ENCODE measurements at places on chromosomes 16 and 17.

GRCh38 chr16:88692861-88693260 is 6.6 kb upstream of the SNAI3 start:
- no peak for DNase-seq

DNA sequence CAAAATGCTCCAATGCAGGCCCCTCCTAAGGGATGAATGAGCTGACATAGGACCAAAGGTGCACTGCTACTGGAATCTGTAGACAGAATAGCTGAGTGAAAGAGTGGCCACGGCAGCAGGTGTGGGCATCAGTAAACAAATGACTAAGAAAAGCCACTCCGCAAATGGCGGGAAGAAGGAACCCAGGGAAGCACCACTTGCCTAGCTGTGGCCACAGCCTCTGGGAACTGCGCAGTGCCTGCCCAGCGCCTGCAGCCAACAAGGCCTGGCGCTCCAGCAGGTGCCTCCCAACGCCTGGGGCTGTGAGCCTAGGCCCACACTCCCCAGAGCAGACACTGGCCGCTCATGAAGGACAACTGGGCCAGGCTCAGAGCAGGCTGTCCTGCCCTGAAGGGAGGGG is 11.8 kb downstream of the PEMT start:
- DNase-seq, result no peak

DNA sequence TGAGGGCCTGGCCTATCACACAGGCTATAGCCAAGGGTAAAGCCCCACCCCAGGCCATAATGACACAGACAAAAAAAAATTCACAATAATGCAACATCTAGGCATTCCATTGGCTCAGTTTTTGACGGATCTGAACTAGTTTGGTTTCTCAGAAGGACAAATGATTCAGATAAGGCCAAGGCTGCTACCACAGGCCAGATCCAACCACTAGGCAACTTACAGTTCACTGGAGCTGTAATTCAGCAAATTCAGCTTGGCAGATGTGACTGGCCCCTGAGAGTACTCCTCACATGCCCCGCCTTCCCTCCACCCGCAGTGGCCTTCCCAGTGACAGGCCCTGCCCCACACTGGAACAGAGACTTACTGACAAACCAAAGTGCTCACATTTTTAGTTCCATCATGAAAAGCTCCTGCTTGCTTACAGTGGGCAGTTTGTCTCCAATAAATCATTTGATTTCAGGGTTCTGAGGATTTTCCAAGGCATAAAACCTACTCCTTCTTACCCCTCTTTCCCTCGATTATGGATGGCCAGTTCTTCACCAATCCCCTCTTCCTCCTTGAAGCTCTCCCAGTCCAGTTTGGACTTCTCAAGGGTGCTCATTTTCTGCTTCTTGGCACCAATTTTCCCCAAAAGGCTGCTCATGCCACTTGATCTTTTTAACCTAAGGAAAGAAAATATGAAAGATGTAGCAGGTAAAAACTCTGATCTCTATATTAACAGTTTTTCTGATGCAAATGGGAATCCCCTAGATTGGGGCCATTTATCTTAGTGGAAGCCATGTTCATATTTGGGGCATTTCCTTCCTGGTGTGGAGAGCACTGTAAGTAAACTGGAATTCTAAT is 53.3 kb upstream of the BCAR1 start:
- no peak for DNase-seq

DNA sequence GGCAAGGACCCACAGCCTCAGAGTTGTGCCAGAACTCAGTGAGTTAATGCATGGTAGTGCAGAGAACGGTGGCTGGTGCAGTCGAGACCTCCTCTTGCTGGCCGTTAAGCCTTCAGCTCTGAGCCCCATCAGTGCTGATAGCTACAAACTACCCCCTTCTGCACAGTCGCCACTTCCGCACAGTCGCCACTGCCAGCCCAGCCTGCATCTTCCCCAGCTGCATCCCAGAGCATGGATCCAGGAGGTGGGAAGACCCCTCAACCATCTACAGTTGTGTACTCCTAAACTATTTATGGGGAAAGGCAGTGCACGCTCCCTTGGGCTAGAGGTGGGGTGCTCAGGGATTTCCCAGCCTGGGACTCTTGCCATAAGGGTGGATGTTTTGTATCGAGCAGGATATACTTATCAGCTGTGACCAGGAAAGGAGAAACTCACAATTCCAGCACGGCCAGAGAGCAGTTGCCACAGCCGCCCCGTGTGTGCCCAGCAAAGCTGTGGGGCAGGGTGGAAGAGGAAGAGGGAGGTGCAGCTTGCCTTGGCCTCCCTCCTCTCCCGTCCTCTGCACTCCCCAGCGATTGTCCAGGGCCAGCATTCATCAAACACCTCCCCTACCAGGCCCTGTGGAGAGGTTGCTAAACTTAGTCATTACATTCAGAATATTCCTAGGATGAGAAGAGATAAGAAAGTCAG is 49.5 kb upstream of the CMIP start:
- no peak for DNase-seq

DNA sequence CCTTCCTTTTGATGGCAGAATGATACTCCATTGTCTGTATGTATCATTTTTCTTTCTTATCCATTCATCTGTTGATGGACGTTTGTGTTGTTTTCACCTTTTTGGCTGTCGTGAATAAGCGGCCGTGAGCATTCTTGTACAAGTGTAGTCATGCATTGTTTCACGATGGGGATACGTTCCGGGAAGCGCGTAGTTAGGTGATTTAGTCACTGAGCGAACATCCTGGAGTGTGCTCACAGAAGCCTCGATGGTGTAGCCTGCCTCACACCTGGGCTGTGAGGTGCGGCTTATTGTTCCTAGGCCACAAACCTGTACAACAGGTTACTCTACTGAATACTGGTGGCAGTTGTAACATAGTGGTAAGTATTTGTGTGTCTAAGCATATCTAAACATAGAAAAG is 136.5 kb downstream of the CMIP start:
- no peak for DNase-seq

DNA sequence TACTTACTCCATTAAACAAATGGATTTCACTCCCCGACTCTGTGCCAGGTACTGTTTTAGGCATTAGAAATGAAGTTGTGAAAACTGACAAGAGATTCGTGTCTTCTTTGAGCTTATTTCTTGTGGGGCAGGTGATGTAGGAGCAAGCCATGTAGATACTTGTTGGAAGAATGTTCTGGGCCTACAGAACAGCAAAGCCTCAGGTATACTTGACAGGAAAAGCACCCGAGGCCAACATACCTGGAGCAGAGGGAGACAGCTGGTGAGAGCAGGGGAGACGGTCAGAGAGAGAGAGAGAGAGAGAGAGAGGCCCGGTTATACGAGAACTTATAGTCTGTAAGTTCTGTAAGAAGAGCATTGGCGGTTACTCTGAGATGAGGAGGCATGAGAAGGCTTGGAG is 110.8 kb downstream of the FTO start:
- DNase-seq, result no peak

GRCh38 chr17:41490000-41490990 is 585 bp upstream of the KRT36 start:
- no peak for DNase-seq

DNA sequence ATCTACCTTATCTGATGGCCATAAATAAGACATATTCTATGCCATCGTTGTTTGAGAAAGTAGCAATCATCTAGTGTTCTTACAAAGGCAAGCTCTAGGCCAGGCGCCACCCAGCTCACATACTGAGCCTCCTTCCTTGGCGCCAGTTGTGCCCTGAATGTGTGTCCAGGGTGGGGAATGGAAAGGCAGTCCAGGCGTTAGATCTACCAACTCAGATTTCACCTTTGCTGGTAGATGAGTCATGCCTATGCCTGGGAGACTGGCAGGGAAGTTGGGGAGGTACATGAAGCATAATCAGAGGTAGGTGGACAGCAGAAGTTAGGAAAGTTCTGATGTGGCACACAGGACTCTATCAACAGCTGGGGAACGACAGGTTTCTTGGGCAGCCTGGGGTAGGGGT is 23.6 kb downstream of the SDR42E1 start:
- DNase-seq, result no peak

DNA sequence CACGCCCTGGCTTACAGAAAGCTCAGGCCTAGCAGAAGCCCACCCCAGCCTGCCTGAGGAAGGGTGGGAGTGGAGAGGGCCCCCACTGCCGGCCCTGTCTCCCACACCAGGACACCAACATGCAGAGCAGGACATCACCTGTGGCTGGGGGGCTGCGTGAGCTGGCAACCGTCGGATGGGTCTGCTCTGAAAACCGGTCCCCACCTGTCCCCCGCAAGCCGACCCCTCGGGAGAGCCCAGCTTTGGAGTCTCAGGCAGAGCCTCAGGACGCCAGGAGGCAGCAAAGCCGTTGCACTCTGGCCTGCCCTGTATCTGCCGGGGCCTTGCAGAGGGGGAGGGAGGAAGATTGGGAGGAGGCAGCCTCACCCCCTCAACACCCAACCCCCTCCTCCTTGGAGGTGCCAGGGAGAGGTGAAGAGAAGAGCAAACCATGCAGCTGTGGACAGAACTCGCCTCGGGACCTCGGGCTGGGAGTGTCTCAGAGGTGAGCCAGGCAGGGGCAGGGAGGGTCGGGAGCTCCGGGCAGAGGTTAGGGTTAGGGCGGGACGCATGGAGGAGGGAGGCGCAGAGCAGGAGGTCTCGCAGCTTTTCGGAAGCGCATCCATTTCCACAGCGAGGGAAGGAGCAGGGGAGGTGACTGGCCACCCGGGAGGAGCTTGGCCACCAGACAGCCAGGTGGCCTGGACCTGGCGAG is 30.4 kb upstream of the ZC3H18 start:
- no peak for DNase-seq

DNA sequence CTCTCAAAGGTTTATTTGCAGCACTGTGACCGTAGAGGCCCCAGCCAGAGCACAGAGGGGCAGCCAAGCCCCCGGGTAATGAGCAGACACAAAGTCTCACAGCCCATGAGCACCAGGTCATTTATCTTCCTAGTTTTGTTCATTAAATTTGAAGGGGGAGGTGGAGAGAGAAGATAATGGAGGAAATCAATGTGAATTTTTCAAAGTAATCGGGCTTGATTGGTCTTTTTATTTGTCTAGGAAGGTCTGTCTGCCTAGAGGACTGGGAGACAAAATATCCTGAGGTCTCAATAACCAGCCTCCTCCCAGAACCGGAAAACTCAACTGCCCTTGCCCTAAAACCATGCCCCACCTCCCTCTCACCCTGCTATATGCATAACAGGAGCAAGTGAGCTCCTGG is 189.0 kb downstream of the SLC39A11 start:
- no peak for DNase-seq

GRCh38 chr16:75035410-75035968 is 36.7 kb downstream of the ZNRF1 start:
- no peak for DNase-seq

- DNase-seq, result no peak
Observed at GRCh38 chr17:61422116-61422799, 22.6 kb downstream of the TBX2 start.

DNA sequence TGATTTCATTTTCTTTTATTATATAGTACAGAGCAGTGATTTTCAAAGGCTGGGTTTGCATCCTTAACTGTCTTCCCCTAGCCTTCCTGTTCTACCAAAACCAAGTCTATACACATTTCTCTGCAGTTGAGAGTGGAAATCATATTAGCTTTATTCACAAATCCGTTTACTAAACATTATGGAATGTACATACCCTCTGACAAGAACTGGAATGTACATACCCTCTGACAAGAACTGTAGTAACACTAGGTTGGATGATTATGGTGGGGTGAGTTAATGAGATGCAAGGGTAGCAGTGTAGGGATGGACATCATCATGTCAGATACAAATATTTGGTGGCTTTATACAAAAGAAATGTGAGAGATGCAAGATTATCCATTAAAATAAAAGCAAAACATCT is 154.8 kb downstream of the CYB561 start:
- DNase-seq, result no peak
